Upper lobe of right lung (tissue), 1 donor: ENCODE measurements at places on chromosomes 2 and 18.
A peak's percentile ranks its signal among the peaks of the same experiment; 100 is the strongest.

GRCh38 chr18:70673831-70674230 is 385.0 kb downstream of the SOCS6 start:
- DNase-seq: no peak

GRCh38 chr2:120331903-120332302 is 14.0 kb upstream of the INHBB start:
- no peak for DNase-seq

DNA sequence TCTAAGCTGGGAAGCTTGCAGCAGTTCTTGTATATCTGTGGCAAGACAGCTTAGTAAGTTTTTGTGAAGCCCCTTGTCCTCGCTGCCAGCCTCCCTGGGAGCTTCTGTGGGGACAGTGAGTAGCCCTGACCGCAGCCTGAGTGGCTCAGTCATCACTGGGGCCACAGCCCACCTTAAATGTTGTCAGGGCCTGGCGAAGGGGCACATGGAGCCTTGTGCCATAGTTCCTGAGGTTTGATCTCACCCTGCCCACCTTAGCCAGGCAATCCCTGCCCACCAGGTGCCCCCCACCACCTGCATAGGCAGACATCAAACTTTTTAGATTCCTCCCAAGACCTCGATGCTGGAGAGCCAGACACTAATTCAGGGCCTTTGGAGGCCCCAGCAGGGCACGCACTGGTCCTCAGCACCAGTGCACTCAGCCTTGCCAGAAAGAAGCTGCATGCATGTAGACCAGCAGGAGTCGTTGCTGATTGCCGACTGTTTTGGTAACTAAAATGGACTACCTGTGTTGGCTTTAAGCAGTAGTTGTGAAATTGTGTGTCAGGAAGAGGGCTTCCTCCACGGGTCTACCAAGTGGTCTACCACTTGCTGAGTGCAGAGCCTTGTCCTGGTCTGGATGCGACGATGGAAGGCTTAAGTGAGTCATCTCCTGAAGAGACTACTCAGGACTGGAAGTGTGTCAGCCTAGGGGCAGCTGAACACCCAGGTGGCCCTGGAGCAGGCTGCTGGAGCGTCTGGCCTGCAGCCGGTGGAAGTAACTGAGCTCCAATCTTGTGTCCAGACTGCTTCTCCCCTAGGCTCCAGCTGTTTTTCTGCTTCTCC is 233.1 kb downstream of the SEPTIN10 start:
- peak; percentile 31 for DNase-seq

GRCh38 chr2:172208791-172209325 is 106.2 kb upstream of the DLX2 start:
- DNase-seq: no peak

- DNase-seq: peak; percentile 39
These were observed 9.4 kb downstream of the NEU2 start for GRCh38 chr2:233041722-233042323.

GRCh38 chr2:20021405-20022009 is 9.0 kb upstream of the MATN3 start:
- no peak for DNase-seq

GRCh38 chr2:120403676-120404075 is 57.7 kb downstream of the INHBB start:
- no peak for DNase-seq

GRCh38 chr18:74395648-74396154 is 61.4 kb downstream of the DIPK1C start:
- peak; percentile 67 for DNase-seq

DNA sequence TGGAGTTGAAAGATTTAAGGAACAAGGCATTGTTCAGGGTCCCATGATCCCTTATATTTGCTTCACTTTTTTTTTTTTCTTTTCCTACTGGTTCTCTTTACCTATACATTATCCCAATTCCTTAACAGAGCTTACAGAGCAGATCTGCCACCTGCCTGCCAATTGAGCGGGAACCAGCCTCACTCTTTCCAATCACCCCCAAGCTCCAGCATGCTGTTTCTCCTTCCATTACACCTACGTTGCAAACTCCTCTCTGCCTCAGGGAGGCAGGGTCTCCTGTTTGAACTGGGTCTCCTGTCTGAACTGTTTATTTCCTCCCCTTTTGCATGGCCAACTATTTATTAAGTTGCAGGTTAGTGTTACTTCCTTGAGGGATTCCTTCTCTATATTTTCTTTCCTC is 77.2 kb upstream of the SLC38A11 start:
- no peak for DNase-seq

DNA sequence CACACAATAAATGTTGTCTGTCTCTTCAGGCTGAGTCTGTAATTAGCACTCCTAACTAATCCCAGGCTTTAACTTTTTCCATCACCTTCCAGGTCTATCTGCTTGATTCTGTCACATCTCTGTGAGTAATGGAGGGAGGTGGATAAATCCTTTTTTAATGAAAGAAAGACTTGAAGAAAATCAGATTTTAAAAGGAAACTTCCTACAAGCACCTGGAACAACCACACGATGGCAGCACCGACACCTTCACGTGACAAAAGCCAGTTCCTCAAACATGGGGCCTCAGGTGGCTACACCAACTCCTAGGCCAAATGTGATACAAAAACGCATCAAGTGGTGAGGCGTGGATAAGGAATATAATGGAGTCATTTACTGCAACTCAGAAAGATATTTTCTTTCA is 41.8 kb downstream of the TGFBRAP1 start:
- no peak for DNase-seq

DNA sequence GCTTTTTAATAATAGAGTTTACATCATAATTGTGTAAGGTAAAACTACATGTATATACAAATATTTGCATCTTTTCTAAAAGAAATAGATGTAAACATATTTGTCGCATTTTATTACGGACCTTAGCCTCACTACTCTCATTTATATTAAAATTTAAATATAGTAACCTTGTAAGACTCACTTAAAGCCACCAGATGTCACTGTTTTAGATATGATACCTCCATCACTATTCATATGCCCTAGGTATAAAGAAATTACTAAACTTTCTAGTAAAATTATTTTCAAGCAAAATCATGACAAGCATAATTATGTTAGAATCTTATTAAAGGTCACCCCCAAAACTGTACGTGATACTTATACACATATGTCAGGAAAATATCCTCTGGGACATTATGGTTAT is 674.3 kb upstream of the REG3G start:
- no peak for DNase-seq

GRCh38 chr2:127072970-127073369 is 34.0 kb downstream of the BIN1 start:
- DNase-seq: no peak

GRCh38 chr2:121205321-121205942 is 79.6 kb downstream of the TFCP2L1 start:
- DNase-seq: peak; percentile 55

DNA sequence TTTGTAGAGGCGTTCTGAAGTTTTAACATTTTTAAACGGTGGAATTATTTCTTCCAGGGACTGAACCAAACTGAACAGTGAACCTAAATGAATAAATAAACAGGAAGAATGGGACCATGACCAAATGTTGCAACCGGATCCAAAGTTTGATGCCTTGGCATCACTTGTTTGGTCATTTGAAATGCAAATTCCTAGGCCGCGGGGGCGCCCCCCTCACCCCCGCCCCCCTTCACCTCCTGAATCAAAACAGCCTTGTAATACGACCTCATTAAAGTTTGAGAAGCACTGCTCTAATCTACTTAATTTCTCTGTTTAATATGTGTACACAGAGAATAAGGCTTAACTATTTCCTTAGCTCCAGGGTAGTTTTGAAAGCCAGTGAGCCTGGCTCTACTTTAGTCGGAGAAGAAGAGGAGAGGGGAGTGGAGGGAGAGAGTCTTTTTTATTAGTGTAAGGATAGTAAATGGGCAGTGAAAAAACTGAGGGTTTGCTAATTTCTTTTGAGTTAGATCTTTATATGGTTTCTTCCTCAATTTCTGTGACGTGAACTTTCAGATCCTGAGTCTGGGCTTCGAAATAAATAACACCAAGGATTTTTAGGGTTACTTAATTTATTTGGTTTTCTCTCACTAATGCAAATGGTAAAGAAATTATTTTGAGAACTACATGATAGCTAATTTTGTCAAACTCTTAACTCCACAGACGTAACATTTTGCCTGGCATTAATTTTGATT is 5.7 kb downstream of the C2orf80 start:
- DNase-seq: no peak

DNA sequence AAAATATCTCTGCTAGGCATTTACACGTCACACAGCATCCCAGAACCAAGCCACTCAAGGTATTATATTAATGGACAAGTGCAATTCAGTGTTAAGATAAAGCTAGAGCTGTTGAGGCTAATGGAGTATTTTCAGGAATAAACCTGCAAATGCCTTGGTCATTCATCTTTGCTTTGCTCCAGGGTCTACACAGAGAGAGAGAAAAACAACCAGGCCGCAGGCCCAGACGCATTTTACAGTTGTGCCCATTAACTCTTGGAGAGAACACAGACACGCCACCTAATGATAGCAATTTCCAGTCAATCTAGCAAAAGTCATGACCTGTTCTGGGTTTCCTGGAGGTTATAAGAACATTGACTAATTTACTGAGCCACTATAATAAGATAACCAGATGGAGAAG is 829.3 kb downstream of the LRRTM4 start:
- no peak for DNase-seq

DNA sequence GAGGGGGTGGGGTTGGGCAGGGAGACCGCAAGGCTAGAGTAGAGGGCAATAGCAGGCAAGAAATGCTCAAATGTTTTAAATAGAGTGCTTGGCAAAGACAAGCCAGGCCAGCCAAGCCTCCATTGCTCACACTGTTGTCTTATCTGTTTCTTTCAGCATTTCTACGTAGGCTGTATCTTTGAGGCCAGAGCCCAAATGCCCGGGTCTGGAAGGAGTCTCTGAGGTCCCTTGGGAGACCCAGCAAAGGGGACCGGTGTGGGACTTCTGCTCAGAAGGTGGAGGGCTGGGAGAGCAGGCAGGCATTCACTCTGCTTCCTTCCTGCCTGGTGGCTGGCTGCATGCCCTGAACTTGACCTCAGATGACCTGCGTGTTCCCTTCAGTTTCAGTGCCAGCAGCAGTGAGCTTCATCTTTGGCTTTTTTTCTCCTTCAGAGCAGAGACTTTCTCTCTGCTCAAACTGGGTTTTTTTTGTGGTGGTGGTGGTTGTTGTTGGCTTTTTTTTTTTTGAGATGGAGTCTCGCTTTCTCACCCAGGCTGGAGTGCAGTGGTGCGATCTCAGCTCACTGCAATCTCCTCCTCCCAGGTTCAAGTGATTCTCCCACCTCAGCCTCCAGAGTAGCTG is 13.7 kb upstream of the TET3 start:
- peak; percentile 88 for DNase-seq

GRCh38 chr18:62236252-62236651 is 49.2 kb downstream of the RELCH start:
- no peak for DNase-seq

DNA sequence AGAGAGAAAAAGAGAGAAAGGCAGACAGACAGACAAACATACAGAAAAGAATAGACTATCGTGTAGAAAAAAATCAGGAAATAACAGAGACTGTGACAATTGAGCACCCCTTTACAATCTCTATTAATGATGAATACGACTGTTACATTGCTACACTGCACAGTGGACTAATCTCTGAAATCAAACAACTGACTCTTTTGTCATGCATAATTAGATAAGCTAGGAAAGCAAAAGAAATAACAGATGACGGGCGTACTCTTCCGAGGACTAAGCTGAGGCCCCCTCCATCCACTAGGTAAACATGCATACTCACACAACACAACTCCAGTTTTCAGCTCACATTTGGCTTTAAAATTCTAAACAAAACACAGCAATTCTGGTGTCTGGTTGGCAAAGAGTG is 267.0 kb downstream of the NOL4 start:
- no peak for DNase-seq

GRCh38 chr2:61906186-61906470 is 654 bp downstream of the COMMD1 start:
- no peak for DNase-seq

GRCh38 chr2:38095996-38096861 is 20.3 kb upstream of the CYP1B1 start:
- no peak for DNase-seq

DNA sequence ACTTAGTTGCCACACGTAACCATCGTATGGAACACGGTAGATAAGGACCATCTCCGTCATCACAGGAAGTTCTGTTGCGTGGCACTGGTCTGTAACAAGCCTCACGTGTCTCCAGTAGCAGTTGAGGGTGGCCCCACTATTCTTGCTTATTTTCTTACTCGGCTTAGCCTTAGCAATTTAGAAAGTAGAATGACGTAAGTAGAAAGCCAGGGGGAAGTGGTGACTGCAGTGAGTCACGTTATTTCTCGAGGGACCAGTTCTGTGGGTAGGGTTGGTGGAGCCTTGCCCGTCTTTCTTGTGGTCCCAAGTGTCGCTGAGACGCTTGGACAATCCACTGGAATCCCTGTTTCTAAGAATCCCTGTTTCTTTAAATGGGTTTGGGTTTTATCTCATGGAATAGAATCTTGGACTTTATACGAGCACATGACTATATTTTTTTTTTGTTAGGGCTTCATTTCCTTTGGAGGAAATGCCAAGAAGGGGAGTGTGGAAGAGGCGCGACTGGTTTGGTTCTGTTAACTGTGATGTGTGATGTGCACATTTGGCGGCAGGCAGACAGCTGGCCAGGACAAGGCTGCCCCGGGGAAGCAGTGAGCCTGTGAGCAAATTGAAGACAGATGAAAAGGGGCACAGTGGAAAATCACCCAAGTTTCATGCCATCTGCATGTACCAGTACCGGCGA is 96.2 kb downstream of the CABLES1 start:
- no peak for DNase-seq

- DNase-seq: no peak
These were observed 104.4 kb downstream of the PTH2R start for GRCh38 chr2:208511016-208511415.

GRCh38 chr2:58769111-58769863 is 528.2 kb upstream of the FANCL start:
- DNase-seq: no peak

DNA sequence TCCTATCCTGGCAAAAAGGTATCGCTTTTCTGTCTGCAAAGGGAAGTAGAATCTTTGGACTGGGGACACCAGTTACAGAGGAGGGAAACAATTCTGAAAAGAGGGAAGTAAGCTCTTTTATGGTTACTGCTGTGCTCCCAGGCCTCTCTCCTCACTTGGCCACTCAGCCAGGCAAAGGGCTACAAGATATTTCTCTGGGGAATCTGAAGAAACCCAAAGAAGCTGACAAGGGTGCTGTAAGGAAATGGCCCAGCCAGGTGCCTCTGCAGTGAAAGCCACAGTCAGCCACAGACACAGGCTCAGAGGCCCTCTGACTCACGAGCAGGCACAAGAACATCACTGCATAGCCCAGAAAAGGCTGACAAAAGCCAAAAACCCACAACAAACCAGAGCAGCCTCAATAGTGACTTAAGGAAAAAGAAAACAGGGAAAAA is 5.8 kb downstream of the HDLBP start:
- DNase-seq: no peak

GRCh38 chr2:64581777-64582539 is 57.8 kb downstream of the AFTPH start:
- no peak for DNase-seq

DNA sequence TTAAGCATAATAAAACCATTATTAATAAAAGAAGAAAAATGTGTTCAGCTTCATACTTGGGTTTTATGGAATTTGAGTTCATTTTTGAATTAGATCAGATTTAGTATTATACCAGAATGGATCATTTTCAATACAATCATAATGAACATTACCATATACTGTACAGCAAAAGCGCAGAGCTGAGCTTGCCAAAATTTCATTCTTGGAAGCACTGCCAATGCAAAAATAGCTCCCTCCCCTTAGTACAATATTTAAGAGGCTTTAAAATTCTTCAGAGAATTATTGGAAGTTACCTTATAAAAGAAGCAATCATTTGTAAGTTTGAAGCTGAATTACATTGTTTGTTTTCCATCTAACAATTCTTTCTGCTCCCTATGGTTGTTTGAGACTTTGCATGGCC is 938.1 kb upstream of the SLC39A10 start:
- DNase-seq: no peak
